Activated CD4-positive, CD25-positive, alpha-beta regulatory T cell treated with anti-CD3 and anti-CD28 coated beads, Interleukin-2, amount 50 U/mL, for 72 hours (primary cell): ENCODE measurements at places on chromosomes 16 and 17.

DNA sequence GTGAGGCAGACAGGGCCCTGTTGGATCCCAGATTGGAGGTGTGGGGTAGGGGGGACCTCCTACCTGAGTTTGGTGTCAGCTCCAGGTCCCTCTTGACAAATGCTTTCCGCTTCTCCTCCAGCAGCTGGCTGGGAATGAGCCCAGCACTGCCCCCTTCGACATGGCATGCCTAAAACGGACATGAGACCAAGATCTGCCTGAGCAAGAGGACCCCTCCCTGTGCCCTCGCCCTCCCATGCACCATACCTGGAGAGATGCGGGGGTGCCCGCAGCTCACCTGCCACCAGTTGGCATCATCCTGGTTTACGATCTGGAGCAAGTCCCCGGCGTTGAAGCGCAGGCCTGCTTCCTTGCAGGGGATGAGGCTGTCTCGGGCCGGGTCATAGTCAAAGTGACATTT lies 26.2 kb downstream of the MPP2 start:
- DNase-seq: no peak

GRCh38 chr17:6045621-6046357 lies 24.4 kb upstream of the WSCD1 start:
- DNase-seq: no peak

DNA sequence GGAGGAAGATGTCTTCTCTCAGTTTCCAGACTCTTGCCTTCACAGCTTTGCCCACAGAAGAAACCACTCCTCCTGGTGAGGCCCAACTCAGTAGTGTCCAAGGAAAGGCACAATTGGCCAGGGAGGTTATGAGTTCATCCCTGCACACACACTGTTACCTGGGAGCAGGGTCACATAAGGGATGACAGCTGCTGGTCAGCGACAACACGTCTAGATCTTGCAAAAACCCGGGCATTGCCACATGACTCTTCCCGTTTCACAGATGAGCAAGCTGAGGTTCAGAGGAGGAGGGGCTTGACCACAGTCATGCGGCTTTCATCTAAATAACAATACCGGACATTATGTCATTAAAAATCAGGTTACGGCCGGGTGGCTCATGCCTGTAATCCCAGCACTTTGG lies 186.0 kb downstream of the COPRS start:
- no peak for DNase-seq

DNA sequence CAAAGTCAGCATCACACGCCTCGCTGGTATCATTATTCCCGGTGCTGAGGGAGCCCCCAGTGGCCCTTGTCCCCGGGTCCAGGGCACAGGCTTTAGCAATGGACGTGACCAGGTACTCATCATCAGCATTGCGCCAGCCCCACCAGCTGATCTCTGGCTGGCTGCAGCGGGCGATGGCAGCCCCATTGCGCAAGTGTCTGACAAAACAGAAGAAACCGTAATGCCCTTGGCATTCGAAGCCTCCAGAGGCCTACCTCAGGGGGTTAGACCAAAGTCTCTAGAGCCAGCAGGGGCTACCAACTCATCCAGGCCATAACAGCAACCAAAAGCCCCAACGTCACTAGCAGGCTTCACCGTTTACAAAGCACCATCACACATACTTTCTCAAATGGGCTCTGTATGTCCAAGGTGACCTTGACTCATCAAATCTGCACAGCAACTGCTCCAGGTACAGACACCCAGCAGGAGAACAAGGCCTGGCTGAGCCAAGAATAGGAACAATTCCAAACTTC lies 7.3 kb downstream of the MTMR4 start:
- no peak for DNase-seq

- no peak for DNase-seq
Measured at GRCh38 chr16:17770104-17770503, 299.3 kb upstream of the XYLT1 start.

- no peak for DNase-seq
Measured at GRCh38 chr16:8720080-8720966, 45.9 kb downstream of the ABAT start.

DNA sequence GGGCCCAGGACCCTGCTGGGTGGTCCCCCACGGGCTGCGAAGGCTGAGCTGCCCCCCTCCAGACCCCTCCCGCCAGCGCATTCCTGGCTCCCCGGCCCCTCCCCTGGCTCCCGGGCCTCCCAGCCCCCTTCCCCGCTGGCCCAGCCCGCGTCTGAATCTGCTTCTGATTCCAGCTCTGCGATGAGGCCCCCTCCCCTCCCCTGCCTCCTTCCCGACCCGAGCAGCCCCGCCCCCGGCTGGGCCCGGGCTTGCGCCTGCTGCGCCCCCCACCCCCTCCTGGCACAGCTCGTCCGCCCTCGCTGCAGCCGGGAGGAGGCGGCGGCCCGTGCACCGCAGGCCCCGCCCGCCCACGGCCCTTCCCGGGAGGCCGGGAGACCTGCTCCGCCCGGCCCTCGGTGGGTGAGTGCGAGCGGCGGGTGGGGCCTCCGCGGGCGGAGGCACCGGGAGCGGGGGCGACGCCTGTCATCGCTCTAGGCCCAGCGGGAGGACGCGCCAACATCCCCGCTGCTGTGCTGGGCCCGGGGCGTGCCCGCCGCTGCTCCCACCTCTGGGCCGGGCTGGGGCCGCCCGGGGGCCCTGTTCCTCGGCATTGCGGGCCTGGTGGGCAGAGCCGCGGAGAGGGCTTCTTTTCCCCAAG lies at the start of gene NTN3:
TSS of gene NTN3 (plus strand) at position 282 of the 637 bp plus-strand sequence. CDS start 405 bp downstream, outside the sequence.
- DNase-seq: no peak

GRCh38 chr17:20300436-20300934 lies 166.9 kb downstream of the LGALS9B start:
- DNase-seq: no peak

DNA sequence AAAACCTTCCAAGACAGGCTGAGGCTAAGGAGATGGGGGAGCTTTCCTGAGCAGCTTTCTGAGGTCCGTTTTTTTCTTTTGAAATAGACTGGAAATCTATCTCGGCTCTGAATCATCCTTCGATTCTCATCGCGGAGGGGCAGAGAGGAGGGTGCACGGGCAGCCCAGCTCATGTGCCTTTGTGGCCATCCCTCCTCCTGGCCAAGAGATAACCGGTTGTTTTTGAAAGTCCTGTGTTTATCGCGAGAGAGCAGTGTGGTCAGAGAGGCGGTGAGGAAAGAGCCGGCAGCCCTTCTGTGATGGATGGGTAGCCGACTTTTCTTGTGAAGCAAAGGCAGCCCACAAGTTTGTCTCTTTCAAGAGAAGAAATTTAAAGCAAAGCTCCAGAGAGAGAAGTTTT lies 191.6 kb downstream of the CCDC182 start:
- DNase-seq: no peak

DNA sequence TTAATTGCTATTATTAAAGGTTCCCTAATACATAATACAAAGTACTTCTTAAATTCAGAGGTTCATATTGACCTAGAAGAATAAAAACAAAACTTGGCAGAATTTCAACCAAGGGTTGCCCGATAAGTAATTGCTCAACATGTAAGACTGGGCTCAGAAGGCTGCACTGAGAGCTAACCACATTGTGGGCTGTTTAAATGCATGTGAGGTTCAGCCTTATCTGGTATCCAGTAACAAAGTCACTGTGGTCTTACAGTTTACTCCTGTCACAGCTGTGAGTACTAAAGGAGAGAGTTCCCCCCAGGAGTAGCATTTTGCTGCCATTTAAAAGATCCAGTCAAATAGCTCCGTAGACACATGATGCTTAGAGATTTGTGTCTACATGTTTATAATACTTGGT lies 1.6 kb upstream of the DHRS11 start:
- DNase-seq: no peak

GRCh38 chr17:42906772-42907446 lies 6.3 kb downstream of the G6PC1 start:
- no peak for DNase-seq

GRCh38 chr17:77881545-77881944 lies 77.0 kb upstream of the TNRC6C start:
- peak; percentile 68 for DNase-seq

DNA sequence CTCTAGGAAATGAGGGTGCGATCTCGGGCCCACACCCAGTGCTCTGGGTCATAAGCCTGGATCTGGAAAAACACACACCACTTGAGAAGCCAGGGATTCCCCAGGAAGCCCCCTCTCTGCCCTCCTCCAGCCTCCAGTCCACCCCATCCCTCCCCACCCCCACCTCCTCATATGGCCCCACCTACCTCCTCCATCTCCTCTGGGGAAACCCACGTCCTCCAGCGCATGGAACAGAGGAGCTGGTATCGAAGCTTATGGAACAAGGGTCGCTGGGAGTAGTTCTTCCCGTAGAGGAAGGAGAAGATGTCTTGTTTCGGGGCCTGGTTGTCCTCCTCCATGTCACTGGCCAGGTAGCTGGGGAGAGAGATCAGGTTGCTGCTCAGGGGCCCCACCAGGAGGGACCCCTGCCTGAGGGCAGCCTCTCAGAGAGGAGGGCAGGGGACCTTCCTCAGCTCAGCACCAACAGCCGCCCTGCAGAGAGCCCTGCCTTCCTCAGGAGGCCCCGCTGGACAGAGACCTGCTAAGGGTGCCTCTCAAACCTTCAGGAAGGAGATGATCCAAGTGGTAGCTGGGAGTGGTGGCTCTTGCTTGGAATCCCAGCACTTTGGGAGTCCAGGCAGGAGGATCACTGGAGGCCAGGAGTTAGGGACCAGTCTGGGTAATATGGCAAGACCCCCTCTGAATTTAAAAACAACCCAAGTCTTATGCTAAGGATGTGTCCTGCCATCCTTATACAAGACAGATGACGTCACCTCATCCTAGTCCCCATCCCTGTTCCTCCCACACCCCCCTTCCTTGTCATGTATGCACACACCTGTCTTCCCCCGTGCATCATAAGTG lies 5.0 kb downstream of the SPDYE4 start:
- no peak for DNase-seq

- no peak for DNase-seq
Measured at GRCh38 chr16:22912654-22913053, 98.7 kb downstream of the HS3ST2 start.

- DNase-seq: no peak
Measured at GRCh38 chr17:47649972-47650524, 329 bp downstream of the KPNB1 start.

GRCh38 chr17:80002690-80003490 lies 32.8 kb downstream of the TBC1D16 start:
- DNase-seq: no peak

DNA sequence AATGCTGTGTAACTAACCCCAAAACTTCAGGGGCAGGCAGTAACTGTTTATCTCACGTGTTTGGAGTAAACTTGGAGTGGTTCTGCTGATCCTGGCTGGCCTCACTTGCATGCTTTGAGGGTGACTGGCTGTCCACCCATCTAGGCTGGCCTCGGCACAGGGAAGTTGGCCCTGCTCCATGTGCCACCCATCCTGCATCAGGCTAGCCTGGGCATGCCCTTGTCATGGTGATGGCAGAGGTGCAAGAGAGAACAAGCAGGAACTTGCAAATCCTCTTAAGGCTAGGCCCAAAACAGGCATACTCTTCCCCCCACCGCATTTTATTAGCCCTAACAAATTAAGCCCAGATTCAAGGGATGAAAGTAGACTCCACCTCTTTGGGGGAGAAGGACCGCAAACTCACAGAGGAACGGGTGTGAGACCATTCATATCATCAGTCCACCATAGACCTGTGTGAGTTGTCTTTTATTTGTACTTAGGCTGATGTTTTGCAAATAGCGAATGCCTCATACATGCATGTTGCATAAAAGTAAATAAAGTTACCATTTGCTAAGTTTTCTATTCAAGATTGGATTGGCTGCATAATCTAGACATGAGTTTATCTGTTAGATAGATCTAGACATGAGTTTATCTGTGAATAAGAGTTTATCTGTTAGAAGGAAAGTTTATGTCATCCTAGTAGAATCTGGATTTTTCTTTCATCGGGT lies 221.0 kb downstream of the CCDC182 start:
- no peak for DNase-seq

GRCh38 chr16:74761665-74762064 lies 13.0 kb downstream of the FA2H start:
- DNase-seq: no peak

GRCh38 chr16:71676236-71676635 lies 48.3 kb downstream of the PHLPP2 start:
- DNase-seq: no peak

DNA sequence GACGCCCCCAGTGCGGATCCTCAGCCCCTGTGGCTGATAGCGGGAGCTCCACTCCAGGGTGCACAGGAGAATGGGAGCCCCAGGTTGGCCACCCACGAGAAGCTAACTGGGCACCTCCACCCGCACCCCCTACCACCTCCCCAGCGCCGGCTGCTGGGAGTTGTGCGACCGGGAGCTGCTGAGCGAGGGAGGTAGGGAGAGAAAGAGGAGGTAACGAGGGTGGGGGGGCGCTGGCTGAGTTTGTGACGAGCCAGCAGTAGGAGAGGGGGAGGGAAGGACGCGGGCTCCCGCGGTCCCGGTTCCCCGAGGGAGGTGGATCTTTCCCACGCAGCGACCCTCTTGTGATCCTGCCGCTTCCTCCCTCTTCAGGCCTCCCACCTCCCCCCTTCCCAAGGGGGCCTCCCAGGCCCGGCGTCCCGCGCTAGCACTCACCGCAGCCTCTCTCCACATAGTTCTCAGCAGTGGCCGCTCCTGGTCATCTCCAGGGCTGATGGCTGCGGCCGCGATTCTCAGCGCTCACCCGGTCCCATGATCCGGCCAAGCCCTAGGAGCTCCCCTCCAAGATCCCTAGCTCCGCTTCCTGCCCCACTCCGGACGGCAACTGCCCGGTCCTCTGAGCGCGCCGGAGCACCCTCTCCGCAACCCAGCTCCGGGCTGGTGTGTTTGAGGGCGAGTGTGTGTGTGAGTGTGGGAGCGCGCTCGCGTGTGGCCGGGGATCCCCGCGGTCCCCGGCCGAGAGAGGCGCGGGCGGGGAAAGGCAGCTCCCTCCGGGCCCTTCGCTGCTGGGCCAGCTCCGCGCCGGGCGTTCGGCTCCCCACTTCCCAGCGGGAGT lies at the start of gene GRIN2A:
TSS of gene GRIN2A (minus strand) at position 207 of the 832 bp plus-strand sequence. CDS start 2,017 bp downstream, outside the sequence.
- no peak for DNase-seq

DNA sequence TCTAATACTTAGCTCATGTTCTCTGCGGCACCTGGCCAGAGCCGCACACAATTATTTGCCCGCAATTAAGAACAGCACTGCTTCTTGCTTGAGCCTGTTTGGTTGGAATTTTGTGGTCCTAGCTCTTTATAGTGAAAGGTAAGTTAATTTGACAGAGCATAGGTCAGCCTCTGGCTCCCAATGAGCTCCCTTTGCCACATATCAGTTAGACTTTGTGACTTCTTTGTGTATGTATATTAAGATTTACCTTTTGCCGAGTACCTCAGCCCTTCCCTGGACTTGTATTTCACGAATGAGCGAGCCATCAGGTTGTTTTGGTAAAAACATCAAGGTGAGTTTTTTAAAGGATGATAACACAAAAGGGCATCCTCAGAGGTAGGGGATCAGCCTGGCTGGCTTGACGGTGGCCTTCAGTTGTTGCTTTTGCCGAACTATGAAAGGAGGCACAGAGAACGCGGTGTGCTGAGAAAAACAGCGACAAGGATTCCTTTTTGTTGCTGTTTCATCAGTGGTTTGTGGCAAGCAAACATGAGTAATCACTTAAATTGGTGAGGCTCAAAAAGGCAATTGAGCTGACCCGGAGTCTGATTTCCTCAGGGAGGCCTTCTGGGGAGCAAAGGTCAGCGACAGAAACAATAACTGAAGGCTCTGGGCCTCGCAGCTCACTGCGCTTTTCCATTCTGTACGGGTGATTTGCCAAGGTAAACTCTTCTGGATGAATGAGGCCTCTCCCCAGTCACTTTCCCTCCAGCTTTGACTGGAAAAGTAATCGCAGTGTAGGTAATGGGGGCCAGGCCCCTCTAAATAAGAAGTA lies 163.6 kb downstream of the HS3ST3A1 start:
- DNase-seq: no peak

GRCh38 chr17:77036136-77036840 lies 104.5 kb upstream of the SEC14L1 start:
- no peak for DNase-seq

- DNase-seq: no peak
Measured at GRCh38 chr17:83077411-83077810, 2.0 kb upstream of the METRNL start.
